CD4-positive, alpha-beta T cell treated with Interferon alpha-2 for 1 hour (primary cell): ENCODE measurements at places on chromosomes 7 and 10.
A peak's percentile ranks its signal among the peaks of the same experiment; 100 is the strongest.

DNA sequence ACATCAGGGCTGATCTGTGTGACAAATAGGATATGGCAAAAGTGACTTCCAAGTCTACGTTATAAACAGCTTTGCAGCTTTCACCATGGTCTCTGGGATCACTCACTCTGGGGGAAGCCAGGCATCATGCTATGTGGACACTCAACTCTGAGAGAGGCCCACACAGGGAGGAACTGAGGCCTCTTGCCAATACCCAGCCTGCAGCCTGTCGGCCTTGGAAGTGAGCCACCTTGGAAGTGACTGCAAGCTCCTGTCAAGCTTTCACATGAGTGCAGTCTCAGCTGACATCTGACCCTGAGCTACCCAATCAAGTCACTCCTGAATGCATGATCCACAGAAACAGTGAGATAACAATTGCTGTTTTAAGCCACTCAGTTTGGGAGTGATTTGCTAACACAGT is 56.5 kb downstream of the MMRN2 start:
- no peak for DNase-seq

- no peak for DNase-seq
These were observed 38.7 kb downstream of the A1CF start for GRCh38 chr10:50846753-50847152.

- no peak for DNase-seq
These were observed 1293.5 kb downstream of the XPNPEP1 start for GRCh38 chr10:108629834-108630233.

DNA sequence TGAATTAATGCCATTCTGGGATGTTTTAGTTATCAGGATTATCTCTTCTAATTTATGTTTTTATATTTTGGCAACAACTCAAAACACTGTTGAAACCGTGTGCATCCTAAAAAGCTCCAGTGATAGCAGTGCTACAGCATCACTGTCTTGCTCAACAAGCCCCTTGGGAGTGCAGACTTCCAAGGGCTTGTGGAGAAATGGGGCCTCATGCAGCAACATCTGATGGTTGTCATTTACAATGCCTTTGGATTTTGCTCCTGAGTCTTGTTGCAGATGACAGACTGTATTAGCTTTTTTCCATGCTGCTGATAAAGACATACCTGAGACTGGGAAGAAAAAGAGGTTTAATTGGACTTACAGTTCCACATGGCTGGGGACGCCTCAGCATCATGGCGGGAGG is 515.4 kb downstream of the NEBL start:
- no peak for DNase-seq

DNA sequence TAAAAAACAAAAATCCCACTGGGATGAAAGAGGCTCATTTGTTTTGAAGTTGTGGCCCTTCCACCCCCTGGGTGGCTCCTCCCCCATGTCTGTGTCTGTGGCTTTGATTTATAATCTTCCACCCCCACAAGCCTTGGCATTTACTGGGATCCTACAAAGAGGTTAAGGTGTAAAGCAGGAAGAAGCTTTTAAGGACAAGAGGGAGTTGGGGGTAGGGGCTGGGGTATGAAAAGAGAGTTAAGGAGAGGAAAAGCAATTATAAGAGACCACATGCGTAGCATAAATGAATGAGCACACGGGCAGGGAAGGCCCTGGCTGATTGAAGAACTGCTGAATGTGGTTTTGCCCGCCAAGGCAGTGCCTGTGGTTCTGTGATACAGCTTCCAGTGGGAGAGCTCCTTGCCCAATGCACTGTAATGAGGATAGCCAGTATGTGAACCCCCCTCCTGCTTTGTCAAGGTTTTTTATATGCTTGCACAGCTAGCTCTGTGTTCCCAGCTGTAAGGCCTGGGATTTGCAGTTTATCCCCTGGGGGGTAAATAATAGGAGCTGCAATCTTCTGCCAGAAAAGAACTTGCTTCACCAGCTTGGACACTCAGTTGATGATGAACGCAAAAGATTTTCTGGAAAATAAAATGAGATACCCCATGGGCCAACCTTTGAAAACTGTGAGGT is 34.7 kb upstream of the KMT2E start:
- DNase-seq, result no peak

GRCh38 chr10:82558014-82558607 is 683.1 kb downstream of the NRG3 start:
- no peak for DNase-seq

DNA sequence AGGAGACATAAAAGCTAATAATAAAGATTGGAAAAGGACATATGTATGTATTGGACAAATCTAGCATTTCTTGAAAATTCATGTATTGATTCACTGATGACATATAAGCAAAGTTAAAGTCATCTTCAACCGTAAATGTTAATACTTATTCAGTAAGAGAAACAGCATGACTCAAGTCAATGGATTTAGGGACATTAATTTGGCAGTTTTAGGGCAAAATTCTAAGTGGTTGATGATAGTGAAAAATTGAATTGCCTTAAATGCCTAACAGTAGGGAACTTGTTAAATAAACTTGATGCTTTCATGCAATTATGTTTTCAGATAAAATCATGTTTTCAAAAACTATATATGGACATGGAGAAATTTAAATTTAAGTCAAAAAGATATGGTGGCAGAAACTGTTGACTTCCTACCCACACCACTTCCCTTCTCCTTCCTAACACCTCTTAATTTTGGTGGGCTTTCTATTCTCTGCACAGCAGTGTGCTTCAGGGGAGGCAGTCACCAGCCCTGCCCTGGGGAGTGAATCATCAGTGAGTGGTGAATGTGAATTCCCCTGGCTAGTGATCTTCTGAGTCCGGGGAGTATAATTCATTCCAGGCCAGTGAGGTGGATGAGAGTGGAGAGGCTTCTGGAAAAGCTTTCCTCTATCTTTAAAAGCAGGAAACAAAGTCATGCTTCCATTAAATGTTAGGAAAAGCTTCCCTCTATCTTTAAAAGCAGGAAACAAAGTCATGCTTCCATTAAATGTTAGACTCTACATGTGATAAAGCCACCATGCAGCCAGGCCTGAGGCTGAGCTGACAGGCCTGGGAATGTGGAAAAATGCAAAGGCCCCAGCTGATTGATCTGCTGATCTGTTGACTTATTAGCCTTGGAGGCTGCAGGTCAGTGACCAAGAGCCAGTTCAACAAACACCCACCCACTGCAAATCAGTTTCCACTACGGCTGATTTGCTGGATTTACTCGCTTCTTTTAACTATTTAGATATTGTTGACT is 25.2 kb upstream of the ITGB1 start:
- DNase-seq, result no peak

DNA sequence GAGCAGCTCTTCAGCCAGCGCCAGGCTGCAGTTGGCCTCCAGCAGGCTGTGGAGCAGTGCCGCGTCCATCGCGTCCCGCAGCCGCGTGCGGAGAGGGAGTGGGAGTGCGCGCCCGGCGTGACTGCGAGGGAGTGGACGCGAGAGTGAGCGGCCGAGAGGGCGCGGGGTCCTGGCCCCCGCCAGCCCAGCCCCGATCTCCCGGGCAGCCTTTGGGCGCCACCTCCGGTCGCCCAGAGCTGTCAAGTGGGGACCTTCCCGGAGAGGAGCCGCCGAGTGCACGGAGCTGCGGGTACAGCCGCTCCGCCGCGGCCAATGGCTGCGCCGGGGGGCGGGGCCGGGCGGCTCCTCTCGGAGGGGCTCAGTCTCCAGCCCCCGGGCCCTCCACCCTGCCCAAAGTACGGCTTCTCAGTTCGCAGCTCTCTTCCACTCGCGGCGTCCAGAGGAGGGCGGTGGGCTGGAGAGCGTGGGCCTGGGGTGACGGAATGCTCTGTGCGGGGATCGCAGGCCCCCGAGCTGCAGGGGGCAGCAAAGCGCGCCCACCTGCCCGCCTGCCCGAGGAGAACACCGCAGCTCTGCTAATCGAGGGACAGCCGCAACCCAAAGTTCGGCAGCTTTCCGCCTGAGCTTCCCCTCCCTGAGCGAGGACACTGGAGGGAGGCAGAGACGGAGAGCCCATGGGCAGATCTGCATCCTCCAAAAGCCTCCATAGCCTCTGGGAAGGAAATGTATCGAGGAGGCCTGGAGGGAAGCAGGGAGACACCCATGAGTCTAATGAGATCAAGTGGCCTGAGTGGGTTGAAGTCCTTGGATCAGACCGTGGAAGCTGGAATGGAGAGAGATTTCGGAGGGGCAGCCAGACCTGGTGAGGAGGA is at the start of gene CRHR2:
Gene CRHR2, minus strand, starts transcription at position 245 of the 872 bp plus-strand sequence. Its CDS starts 176 bp downstream, at position 69.
- peak; percentile 31 for DNase-seq

GRCh38 chr7:38630720-38631673 is at the start of gene AMPH:
TSS of gene AMPH (minus strand) at chr7:38631373. CDS start at chr7:38631351, 22 bp downstream.
- DNase-seq, result no peak

- no peak for DNase-seq
These were observed 149.0 kb upstream of the TCF7L2 start for GRCh38 chr10:112801004-112801403.

GRCh38 chr7:122307228-122307621 is 2.7 kb upstream of the FEZF1 start:
- DNase-seq, result no peak

- no peak for DNase-seq
These were observed 63.0 kb downstream of the ZNF22 start for GRCh38 chr10:45063591-45064231.

DNA sequence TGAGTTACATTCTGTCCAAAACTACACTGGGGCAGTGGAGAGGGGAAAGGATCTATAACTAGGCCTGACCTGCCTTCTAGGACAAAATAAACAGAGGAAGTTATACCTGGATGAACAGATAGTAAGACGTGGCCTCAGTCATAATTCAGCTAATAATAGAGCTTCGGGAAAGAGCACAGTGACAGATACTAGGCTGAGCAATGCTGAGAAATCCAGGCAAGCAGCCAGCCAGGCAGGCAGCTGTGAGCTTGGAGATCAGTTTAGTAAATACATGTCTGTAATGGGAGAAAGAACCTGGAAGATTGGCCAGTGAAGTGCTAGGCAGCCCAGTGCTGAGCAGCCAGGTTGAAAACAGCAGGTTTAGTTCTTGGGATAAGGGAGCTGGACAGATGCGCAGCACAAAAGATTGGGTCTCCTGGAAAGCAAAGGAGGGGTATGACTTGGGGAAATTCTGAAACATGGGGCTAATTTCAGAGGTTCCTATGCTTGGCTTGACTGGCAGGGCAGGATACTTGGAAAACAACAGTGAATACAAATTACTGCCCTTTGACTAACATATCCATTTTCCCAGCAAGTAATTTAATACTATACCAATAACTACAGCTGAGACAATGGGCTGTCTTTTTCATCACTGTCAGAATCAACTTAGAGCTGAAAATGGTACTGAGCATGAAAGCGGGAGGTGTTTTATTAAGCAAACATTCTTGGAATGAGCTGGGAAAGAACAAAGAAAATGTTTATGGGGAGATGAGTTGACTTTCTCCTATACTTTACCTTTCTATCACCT is 140.8 kb downstream of the DGKB start:
- no peak for DNase-seq

GRCh38 chr10:23829556-23829955 is 379.4 kb upstream of the KIAA1217 start:
- DNase-seq, result no peak

DNA sequence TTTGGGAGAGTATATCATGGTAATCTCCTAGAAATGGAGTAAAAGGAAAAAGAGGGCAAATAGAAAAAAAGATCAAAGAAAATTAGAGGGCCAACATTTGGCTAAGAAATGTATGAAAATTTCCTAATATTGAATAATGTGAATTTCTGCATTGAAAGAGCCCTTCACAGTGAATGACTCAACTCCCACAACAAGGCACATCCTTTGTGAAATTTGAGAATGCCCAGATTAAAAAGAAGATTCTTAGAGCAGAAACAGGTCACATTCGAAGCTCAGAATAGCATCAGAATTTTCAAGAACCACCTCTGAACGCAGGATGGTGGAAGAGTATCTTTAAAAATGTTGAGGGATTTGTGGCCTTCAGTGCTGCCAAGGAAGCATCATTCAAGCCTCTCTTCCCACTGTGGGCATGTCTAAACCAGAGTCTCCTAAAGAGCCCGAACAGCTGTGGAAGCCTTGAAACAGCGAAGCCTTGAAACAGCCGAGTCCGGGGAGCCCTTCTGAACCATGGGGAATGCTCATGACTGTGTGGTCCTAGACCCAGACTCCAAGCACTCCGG is 43.6 kb downstream of the GUSB start:
- no peak for DNase-seq

GRCh38 chr7:80843018-80843677 is 75.7 kb downstream of the SEMA3C start:
- DNase-seq, result no peak

DNA sequence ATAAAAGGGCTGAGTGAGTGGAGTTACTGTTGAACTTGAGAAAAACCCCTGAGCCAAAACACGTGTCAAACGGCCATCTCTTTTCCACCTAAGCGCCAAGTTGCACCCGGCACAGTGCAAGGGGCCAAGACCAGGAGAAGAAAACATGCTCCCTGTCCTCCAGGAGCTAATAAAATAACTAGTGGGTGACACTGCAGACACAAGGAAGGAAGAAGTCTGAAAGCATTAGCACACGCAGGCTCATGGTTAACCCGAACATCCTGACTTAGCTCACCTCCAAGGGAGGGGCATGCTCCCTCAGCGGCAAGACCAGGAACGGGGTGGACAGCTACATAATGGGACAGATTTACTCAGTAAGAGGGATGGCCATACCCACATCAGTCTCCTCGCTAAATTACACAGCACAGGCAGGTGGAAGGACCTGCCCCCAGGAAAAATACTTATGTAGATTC is 65.0 kb downstream of the PIP4K2A start:
- no peak for DNase-seq

DNA sequence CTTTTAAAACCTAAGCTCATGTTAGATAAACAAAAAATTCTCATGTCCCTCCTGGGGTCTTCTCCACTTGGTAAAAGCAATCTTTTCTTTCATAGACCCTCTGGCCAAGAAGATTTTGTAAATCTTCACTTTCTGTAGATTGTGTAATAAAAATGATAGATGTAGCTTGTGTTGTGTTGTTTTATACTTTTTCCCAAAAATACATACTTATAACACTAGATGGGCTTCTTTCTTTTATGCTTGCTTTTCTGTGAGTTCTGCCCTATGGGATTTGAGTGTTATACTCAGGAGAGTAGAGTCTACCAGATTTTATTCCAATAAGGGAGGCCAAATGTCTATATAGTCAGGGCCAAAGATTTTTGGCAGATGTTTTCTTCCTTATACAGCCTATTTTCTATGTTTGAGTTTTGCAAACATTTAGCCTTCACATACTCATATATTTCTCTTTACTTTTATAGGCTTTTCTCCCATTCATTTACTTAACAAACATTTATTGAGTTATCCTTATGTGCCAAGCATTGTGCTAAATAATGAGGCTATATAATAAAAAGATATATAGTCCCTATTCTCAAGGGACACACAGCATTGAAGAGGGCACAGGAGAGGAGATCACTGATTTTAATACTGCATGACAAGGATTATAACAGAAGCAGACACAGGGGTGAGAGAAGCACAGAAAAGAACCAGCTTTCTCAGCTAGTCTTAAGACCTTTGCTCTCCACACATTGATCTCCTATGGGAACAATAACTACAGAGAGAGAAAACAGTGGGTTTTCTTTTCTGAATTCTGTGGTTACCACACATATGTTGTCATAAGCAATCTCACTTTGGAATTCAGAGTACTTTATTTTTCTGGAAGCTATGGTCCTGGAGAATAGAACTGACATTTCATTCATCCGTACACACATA is 58.0 kb upstream of the PNLIP start:
- DNase-seq, result no peak

- DNase-seq, result no peak
These were observed 147.9 kb downstream of the AHR start for GRCh38 chr7:17446340-17446739.

GRCh38 chr10:71270301-71271220 is 48.5 kb upstream of the SLC29A3 start:
- DNase-seq, result peak; percentile 24
